Testis (tissue), 5 donors: ENCODE measurements at places on chromosomes 2 and 18.

DNA sequence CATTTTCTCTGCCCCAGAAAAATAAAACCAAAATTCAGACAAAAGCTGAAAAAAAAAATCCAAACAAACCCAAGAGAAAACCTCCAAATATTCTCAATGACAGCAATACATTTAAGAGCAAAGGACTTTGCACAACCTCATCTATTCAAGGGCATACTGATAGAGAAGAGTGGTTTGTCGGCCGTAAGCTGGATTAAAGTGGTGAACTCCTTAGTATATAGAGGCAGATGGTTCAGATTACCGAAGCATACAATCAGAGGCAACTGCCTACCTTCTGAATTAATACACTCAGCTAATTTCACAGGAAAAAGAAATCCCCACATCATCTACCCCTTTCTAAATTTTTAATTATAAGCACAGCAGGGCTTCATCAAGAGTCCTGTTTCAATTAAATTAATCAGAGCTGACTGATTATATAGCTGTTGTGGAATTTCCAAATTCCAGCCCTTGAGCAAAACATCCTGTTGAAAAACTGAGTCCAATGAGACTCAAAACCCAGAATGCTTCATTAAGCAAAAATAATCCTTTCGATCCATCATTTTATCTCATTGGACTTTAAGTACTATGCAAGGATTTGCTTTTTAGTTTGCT, at the start of gene CPLX4:
TSS of gene CPLX4 (minus strand) at position 190 of the 591 bp plus-strand sequence. CDS start at position 3, 187 bp downstream.
- no peak for DNase-seq

DNA sequence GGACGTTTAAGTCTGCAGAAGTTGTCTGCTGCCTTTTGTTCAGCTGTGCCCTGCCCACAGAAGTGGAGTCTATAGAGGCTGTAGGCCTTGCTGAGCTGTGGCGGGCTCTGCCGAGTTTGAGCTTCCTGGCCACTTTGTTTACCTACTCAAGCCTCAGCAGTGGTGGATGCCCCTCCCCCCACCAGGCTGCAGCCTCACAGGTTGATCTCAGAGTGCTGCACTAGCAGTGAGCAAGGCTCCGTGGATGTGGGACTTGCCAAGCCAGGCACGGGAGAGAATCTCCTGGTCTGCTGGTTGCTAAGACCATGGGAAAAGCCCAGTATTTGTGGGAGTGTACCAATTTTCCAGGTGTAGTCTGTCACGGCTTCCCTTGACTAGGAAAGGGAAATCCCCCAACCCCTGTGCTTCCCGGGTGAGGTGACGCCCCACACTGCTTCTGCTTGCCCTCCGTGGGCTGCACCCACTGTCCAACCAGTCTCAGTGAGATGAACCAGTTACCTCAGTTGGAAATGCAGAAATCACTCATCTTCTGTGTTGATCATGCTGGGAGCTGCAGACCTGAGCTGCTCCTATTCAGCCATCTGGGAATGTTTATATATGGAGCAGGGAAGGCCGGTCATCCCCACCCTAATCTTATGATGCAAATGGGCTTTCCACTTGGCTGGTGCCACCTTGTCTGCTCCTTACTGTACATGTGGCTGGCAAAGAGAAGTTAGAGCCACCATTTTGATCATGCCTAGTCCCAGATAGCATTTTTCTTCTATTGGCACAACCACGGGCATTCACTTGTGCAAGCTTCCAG, 156.9 kb upstream of the ITGA6 start:
- no peak for DNase-seq

DNA sequence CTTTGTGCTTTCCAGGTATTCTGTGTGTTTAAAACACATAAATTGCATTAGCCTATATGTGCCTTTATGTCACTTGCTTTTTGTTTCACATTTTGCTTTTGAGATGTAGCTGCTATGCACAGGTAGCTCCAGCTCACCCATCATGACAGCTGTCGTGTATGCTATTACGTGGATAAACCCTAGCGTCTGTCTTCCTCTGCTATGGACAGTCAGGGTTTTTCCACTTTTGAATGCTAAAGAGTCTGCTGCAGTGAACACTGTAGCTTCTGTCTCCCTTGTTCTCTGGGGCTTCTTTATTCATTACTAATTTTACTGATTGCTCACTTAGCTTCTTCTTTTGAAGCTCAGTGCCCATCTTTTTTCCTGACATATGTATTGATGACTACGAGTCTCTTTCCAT, 24.7 kb upstream of the MBP start:
- no peak for DNase-seq

GRCh38 chr2:159973325-159973724, 89.1 kb downstream of the PLA2R1 start:
- DNase-seq: no peak

- no peak for DNase-seq
Observed at GRCh38 chr2:77155511-77155910, 366.7 kb downstream of the LRRTM4 start.
